ENCODE measurements at places on chromosomes 1 and 21. TPM values are rescaled to one million over a fixed set of nuclear protein-coding genes. Genes with fewer than 3 reads are reported as not detected.

GRCh38 chr1:39692152-39693074, 1.2 kb upstream of the HPCAL4 start:
- peak overlapping the region; percentile 68 for H3K4me3 ChIP-seq
- no peak overlapping the region for H3K27ac ChIP-seq
- peak; percentile 30 for DNase-seq
- peaks cover 17% of the 10 kb centered on the region for H3K27me3 ChIP-seq
- H3K36me3 ChIP-seq: no peaks in the 10 kb centered on the region

GRCh38 chr1:182789138-182790076, at the start of gene NPL:
TSS of gene NPL (plus strand) at chr1:182789773. CDS start at chr1:182794372, 4,599 bp downstream.
- peak within 1 kb of the TSS; percentile 79 for H3K4me3 ChIP-seq
- peaks cover 11% of the 10 kb centered on the region for H3K4me1 ChIP-seq

The KRTAP19-3 gene
- not detected for total RNA-seq

DNA sequence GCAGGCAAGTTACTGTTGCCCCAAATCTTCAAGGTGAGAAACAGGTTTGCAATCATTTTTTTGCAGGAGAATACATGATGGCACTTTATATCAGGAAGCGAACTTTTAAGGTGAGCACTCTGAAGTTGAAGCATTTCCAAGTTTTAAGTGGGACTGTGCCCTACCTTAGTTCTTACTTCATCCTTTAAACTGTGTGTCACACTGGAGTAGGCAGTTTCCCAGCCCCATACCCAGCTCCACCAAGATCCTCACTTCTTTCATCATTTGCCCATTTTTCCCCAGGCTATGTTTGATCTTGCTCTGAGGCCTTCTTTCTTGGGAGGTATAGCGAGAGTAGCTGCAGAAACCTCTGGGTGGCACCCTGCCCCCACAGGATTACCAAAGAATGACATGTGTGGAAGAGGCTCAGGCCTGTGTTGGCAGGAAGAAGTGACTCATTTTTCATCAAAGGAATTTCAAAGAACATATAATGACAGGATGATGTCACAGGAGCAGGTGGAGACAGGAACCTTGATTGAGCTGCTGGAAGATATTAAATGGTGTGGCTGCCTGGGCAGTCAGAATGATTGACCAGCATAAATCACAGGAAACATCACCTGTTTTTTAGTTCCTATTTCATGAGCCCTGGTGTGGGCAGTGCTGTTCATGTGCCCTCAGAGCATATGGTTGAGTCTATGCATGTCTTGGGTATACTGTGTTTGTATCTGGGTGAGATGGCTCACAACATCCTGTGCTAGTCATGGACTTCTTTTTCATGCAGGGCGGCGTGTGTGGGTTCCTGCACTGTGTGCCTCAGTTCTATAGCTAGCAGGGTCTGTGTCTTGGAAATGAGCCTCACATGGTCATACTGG, 20.8 kb upstream of the MACF1 start:
- H3K27ac ChIP-seq: peak overlapping the region; percentile 98
- H3K4me3 ChIP-seq: peak overlapping the region; percentile 30
- peak; percentile 90 for DNase-seq
- no peaks in the 10 kb centered on the region for H3K27me3 ChIP-seq
- H3K4me1 ChIP-seq: peaks cover 50% of the 10 kb centered on the region

The GIPC2 gene
- 0.05 TPM for total RNA-seq

The AADACL3 gene
- not detected for total RNA-seq

The SLC22A15 gene
- 0.25 TPM for total RNA-seq

DNA sequence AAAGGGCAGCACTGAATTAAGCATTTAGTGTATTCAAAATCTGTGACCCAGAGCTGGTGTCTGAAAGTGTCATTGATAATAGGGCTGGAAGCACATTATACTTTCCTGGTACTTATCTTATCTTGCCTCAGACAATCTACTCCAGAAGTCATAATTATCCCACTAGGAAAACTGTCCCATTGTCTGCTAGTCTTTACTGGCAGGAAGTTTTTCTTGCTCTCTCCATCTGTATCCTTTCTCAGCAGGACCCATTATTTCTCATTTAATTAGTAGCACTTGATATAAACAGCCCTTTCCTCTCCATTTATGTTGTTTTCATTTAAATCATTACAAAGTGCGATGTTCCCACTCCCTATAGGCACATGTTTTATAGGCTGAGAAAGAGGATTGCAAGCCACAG, 36.5 kb upstream of the BARHL2 start:
- H3K27me3 ChIP-seq: peaks cover 27% of the 10 kb centered on the region
- DNase-seq: no peak
- no peaks in the 10 kb centered on the region for H3K4me1 ChIP-seq
- H3K27ac ChIP-seq: no peak overlapping the region
